Esophagus squamous epithelium (tissue), 5 donors: ENCODE measurements at places on chromosomes 4 and X.

- no peak for DNase-seq
Observed at GRCh38 chrX:145552643-145553042, 265.0 kb upstream of the SLITRK2 start.

- DNase-seq = no peak
Observed at GRCh38 chr4:8053688-8054449, 104.7 kb downstream of the ABLIM2 start.

DNA sequence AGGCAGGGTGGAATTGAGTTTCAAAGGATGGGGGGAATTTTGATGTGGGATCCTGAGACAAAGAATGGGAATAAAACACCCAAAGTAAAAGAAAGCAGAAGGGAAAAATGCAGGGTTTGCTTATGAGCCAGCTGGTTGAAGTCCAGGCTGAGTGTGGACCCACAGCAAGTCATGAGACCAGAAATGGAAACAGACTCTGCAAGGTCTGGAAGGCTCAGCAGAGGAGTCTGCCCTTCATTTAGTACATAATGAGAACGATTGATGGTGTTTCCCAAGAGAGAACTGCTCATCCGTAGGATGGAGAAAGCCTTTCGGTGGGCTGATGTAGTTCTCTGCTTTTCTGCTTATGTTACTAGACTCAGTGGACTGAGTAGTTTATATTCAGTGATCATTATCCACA lies 259.1 kb downstream of the C4orf33 start:
- no peak for DNase-seq

- DNase-seq = no peak
Observed at GRCh38 chr4:28479666-28480065, 1619.0 kb downstream of the STIM2 start.

DNA sequence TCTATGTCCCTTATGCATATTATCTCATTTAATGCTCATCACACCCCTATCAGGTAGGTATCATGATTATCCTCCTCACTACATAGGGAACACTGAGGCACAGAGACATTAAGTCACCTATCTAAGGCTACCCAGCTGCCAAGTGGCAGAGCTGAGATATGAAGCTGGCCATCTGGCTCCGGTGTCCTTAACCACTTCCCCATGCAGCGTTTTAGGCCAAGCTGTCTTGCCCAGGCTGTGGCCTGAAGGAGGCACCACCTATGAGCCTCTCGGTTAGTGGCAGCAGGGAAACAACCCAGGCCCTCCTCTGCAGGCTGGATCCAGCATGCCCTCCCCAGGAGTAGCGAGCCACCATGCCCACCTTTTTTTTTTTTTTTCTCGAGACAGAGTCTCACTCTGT lies 16.3 kb downstream of the PJA1 start:
- no peak for DNase-seq

- no peak for DNase-seq
Observed at GRCh38 chr4:169410839-169411770, 140.3 kb upstream of the SH3RF1 start.

- no peak for DNase-seq
Observed at GRCh38 chrX:55135171-55135570, 46.4 kb downstream of the PAGE2 start.

- no peak for DNase-seq
Observed at GRCh38 chr4:22676063-22676462, 16.7 kb upstream of the GBA3 start.

GRCh38 chr4:38189445-38189844 lies 229.2 kb downstream of the PTTG2 start:
- DNase-seq = no peak

DNA sequence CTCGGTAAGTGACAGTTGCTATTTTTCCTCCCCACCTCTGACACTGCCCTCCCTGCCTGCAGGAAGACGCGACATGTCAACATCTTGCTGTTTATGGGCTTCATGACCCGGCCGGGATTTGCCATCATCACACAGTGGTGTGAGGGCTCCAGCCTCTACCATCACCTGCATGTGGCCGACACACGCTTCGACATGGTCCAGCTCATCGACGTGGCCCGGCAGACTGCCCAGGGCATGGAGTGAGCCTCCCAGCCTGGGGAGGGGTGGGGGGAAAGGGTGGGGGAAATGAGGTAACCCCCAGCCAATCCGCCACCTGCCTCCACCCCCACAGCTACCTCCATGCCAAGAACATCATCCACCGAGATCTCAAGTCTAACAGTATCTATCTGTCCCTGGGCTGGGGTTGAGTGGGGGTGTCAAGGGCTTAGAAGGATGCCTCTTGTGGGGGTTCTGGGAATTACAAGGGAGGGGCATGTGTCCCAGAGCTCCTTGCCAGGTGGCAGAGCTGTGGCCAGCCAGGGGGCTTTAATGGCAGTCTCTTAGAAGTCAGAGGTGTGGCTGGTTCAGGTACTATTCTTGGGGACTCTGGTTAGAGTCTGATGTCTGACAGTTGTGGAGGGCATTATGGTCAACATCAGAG lies 7.8 kb downstream of the ARAF start:
- DNase-seq = no peak

DNA sequence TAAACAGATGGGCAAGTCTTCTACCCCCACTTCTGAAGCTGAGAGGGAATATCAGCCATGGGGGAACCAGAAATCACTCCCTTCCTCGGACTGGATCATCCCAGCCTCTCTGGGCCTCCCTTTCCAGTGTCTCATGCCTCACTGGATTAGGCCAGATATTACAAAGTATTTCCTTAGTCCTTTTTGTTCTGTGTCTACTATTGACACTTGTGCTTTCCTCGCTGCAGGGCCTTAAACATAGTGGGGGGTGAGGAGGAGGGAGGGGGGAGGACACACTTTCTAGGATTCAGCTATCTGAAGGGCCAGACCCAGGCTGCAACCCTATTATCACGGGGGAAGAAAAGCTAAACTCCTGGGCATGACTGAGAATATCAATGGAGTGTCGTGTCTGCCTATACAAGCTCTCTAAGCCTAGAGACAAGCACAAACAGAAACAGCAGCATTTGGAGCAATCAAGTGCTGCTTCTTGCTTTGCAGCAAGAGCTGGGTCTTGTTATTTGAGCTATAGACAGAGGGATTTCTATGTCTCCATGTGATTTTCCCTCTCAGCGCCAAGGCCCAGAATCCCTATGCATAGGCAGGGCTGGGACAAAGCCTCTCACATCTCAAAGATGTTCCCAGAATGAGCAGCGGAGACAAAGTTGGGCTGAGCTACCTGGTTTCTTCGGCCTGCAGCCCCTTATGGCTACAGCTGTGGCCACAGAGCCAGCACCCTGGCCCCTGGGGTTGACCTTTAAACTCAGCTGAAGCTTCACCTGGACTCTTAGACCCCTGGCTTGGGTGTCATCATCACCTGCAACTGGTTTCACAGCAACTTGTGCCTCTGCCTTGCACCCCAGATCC lies 20.2 kb downstream of the PJA1 start:
- no peak for DNase-seq

DNA sequence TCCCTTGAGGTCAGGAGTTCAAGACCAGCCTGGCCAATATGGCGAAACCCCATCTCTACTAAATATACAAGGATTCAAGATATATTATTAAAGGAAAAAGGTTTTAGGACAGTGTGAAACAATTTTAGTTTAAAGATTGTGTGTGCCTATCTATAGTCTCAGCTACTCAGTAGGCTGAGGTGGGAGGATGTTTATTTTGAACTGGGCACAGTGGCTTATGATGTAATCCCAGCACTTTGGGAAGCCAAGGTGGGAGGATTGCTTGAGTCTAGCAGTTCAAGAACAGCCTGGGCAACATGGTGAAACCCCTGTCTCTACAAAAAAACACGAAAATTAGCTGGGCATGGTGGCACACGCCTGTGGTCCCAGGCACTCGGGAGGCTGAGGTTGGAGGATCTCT lies 31.4 kb upstream of the REST start:
- DNase-seq = no peak

DNA sequence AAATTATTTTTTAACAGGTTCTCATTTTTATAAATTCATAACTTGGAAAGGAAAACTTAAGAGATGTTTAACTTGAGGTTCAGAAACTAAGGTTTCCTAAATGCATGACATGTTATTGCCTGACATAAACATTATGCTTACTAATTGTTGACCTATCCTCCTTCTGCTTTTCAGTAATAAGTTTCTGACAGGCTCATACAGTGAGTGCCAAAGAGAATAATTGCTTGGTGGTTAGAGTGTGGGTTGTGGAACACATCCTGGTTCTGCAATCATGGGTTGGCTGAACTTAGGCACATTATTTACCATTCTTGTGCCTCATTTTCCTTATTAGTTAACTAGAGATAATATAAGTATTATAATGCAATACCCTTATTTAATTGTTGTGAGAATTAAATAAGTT lies 56.5 kb downstream of the BMPR1B start:
- DNase-seq = no peak

DNA sequence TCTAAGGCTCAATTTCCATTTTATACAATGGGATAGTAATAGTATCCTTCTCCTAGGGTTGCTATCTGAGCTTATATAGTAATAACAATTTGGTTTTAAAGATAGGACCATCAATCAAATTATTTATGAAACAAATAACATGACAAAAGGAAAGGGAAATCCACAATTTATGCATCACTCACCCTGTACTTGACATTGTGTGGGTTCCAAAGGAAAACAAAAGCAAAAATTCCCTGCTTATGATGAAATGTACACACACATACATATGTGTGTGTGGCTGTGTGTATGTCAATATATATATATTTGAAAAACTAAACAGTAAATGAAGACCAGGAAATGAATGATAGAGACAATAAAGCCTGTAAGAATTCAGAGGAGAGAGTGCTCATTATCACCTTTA lies 2.9 kb upstream of the TNIP3 start:
- no peak for DNase-seq

DNA sequence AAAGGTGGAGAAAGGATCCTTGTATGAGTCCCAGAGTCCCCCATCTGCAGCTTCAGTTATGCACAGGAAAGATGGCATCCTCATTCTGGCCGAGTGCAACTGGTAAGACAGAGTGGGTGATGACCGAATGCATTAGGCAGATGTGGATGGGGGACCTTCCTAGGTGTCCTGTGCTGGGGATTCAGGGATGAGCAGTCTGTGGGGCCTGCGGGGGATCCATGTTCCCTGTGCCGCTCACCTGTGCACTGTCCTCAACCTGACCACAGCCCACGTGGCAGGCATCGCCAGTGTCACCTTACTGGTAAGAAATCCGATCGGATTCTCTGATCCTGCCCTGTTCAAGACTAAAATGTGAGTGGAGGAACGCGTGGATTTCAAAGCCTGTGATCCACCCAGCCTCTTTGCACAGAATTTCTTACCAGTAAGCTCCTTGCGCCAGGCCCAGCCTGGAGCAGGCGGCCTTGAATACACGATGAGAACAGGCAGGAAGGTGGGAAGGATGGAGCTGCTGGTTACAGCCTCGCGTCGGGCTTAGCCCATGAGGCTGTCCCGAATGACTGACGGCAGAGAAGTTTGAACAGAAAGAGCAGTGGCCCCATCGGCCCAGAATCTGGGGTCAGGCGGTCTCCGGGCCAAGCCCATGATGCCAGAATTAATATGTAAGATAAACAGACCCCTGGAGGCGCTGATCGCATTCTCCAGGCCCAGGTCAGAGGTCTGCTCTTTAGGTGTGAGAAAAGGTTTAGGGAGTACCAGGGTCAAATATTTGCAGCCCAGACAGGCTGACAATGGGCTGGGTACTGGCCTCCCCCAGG lies 56.5 kb downstream of the CPZ start:
- no peak for DNase-seq
